ENCODE measurements at places on chromosomes 2 and 18.
A peak's percentile ranks its signal among the peaks of the same experiment; 100 is the strongest.

GRCh38 chr2:114461116-114461515, 18.7 kb downstream of the DPP10 start:
- no peak for DNase-seq

DNA sequence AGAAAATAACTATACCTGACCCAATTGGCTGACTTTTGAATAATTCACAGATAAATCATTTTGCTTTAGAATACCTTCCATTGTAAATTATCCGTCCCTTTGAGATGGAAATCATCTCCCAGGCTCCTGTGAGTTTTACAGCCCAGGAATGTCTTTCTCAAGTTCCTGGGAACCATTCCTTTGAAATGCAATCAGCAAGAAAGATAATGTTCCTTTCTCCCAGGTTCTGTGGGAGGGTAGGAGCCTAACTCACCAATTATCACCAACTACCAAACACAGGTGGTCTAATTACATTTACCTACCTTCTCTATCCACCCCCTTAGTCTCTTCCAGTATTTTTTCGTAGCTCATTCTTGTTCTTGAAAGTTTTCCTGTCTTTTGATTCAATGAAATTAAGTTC, 1016.0 kb downstream of the SOCS6 start:
- DNase-seq: no peak

- DNase-seq: peak; percentile 70
Measured at GRCh38 chr18:53380063-53380639, 844.3 kb downstream of the MBD2 start.

GRCh38 chr2:2646433-2647051, 315.5 kb upstream of the MYT1L start:
- DNase-seq: no peak

DNA sequence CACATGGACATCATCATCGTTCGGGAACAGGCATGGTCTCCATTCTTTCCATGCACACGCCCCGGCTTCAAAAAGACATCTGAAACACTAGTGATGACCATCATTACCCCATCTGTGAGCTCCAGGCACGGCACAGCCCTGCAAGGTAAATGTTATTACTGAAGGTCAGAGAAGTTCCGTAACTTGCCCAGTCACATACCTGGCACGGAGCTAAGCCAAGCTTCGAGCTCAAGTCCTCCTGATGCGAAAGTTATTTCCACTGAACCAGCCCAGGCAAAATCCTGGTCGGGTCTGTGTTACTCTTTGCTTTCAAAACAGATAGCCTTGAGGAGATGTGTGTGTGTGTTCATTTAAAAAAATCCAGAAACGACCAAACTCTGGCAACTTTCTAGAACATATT, 22.8 kb downstream of the FHL2 start:
- DNase-seq: no peak

- no peak for DNase-seq
Measured at GRCh38 chr2:71933467-71934319, 214.0 kb downstream of the CYP26B1 start.

- DNase-seq: no peak
Measured at GRCh38 chr18:1510542-1511179, 606.0 kb downstream of the ADCYAP1 start.

DNA sequence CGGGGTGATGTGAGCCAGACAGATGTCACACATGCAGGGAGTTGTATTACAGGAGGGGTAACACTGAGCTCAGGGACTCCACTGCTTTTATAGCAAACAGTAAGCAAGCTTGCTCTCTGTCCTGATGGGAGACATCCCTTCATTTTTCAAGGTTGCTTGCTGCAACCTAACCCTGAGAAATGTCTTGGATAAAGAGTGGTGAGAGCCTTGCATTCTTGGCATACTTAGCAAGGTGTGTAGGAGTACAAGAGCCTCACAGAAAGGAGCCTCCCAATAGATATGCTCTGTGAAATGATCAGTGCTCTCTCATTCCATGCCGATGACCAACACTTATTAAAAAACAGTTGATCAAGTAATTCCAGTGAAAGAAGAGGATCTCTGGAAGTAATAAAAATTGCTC, 8.1 kb downstream of the PFN4 start:
- DNase-seq: no peak

DNA sequence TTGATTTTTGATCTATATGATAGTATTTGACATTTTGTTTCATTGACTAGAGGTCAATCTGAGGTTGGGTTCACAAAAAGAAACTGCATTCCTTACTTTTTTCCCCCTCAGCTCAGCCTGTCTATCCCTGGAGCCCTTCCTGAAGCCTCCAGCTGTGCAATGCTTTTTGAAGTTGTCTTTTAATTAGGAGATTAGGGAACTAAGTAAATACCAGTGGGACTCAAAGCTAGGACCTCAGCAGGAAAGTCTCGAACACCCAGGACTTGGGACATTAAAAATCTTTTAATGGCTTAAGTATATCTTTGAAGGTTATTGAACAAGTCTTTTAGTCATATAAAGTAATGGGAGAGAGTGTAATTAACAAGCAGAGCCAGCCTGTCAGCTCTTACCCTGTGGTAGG, 220.2 kb downstream of the PDE11A start:
- DNase-seq: no peak

GRCh38 chr18:33670029-33670428, 92.0 kb downstream of the ASXL3 start:
- DNase-seq: no peak

DNA sequence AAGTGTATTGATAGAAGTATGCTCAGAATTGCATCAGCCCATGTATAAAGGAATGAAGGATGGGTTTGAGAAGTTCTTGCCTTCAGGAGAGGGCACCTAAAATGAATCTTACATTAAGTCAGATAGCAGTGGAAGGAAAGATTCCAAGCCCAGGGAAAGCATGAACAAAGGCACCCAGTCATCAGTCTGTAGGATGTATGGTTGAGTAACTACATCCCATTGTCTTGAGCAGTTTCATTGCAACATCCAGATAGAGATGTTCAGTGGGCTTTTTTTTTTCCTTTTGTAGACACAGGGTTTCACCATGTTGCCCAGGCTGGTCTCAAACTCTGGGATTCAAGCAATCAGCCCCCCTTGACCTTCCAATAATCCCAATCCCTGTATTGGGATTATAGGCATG, 80.7 kb downstream of the ARHGAP28 start:
- DNase-seq: no peak

- DNase-seq: no peak
Measured at GRCh38 chr2:160425434-160426151, 68.0 kb downstream of the RBMS1 start.
